RWPE2 (cell line): ENCODE measurements at places on chromosomes 2 and 18.

- no peak for DNase-seq
These were observed 2.0 kb downstream of the IHH start for GRCh38 chr2:219058541-219059374.

DNA sequence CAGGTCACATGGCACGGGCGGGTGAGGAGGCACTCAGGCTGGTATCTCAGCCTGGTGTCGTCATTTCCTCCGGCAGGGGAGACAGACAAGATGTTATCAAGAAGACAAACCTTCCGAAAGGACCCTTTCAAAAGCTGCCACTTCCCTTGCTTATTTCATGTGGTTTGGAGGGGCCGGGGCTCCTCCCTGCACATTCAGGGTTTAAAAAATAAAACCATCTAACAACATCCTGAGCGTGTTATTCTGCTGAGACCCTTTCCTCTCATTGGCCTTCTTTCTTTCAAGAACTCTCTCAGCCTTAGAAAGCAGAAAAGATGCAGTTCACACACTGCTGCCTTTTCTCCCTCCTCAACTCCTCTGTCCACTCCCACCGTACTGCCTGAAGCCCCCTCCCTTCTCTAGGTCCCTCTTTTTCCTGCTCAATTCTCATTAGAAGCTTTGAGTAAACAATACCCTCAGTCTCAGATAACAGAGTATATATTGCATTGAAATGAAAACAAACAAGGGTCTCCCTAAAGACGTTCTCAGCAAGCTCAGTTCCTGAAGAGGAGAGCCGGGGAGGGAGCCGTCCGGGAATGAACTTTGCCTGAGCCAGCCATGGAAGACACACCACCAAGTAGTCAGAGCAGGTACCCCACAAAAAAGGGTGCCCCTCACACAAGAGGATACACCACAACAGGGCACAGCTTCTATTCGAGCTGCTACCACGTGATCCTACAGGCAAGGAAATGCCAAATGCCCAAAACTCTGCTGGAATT lies 9.7 kb downstream of the SMAD7 start:
- no peak for DNase-seq

- no peak for DNase-seq
These were observed 115.2 kb upstream of the FOSL2 start for GRCh38 chr2:28277466-28277865.

DNA sequence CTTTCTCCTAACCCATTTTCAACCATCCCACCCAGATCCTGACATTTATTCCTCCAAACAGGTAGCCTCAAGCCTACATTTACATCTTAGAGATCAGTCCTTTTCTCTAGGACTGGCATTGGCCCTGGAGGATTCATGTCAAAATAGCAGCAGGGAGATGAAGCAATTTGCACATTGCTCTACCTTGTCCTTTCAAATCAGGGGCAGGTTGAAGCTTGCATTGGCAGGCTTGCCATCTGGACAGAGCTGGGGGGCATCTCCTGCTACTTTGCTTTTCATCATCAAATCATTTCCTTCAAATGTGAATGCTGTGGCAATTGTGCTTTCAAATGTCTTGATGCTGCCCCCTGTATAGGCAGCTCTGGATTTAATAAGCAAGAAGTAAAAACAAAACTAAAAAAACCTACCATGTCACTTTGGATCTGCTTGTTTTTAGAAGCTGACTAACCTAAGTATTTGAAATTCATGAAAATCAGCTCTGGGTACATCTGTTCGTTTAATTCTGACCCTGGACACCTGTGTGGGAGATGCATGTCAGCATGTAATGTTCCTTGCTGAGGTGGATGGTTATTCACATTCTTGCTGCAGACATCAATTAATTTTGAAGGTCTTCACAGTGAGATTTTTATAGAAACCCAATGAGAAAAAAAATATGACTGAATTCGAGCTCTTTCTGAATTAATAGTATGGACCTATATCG lies 47.9 kb downstream of the KIF5C start:
- no peak for DNase-seq

GRCh38 chr2:65279756-65280155 lies 52.1 kb downstream of the ACTR2 start:
- DNase-seq = no peak

DNA sequence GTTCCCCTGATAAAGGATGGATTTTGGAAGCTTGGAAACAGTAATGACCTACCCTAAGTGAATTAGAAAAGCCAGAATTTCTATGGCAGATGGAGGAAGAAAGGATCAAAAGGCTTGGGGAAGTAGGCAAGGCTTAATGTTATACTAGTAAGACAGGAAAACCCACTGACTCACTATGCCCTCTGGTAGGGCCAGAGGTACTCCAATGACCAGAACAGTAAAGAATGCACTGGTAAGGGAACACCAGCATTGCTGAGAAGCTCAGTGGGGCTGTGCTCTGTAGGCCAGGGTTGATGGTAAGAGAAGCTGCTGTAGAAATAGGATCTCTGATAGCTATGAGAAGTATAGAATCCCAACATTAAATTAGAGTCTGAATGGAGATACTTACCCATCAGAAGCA lies 126.4 kb downstream of the GFPT1 start:
- DNase-seq = no peak

DNA sequence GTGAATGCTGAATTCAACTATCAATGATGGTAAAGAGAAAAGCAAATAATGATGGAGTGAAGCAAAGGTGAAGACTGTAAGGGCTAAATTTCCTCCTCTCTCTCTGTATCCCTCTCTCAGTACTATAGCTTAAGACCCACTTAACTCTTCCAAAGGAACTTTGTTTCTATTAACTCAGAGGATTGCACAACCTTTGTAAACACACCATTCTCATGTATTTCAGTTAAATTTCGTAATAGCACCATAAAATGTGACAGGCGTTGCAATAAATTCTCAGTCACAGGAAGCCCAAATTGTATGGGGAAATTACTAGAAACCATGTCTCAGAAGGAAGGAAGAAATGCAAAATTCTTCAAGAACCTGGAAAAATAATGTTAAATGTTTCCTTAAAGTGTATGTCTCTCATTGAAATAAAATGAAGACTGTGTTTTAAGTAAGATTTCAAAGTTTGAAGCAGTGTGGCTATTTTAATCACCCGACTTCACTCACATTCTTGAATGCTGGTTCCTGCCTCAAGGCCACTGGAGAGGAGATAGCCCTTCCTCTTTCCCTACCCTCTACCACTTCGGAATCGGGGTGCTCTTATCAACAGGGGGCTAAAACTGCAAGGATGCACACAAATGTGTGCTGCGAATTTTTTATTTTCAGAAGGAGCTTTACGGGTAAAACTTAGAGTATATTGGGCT lies 112.1 kb downstream of the FTCDNL1 start:
- DNase-seq = no peak

DNA sequence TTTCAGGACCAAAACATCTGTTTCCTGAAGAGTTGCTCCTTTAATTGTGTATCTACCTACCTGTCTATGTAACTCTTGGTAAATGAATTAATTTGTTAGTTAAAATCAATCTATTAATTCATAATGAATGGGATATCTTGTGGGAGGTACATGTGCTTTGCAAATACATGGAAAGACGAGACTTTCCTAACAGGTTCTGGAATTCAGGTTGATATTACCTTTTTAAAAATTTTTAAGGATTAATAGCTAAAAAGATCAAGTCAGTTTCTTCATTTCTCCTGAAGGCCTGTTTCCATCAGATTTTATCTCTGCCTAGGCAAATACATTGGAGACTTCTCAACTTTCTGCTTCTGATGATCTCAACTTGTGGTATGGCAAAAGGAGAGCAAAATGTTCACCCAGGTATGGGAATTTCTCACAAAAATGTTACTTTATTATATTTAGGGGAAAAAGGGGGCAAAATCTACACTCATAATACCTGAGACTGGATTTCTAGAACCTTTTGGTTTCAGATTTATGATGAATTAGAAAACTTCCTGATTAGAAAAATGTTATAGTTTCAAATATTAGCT lies 7.4 kb downstream of the TFPI start:
- no peak for DNase-seq

DNA sequence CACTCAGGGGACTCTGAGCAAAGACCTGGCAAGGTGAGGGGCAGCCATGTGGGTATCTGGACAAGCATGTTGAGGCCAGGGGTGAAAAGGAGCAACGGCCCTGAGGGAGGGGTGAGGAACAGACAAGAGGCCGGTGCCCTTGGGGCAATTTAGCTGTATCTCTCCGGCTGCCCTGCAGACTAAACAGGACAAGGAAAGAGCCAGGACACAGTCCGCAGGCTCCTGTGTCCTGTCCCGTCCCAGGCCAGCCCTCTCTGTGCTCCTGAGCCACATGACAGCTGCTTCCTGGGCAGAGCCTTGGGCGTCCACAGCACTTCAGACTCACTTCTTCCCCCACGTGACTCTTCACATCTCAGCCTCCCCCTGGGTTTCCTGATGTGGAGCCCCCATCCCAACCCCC lies 206.1 kb downstream of the KLHL29 start:
- no peak for DNase-seq

GRCh38 chr18:41128545-41128944 lies 826.5 kb upstream of the PIK3C3 start:
- DNase-seq = no peak

GRCh38 chr2:25920786-25921415 lies 42.6 kb upstream of the ASXL2 start:
- no peak for DNase-seq

- no peak for DNase-seq
These were observed 157.3 kb downstream of the CTNNA2 start for GRCh38 chr2:79670198-79670597.

DNA sequence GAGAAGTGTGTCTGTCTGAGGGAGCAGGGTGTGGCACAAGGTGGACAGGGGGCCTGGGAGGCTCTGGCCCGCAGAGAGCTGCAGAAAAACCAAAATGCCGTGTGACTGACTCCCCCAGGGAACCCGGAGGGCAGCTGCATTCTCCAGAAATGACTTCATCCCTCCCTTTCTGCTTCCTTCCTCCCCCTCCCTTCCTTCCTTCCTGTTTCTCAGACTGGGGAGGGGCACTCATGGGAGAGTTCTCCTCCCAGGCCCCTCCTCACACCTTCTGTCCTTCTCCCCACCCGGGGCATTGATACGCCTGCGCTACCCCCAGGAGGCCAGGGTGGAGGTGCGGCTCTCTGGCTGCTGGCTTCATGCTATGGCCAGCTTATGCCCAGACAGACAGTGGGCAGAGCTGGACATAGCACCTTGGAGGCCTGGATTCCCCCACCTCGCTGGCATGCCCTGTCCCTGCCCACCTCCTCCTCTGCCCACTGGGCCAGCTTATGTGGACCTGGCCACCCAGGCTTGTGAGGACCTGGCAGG lies 8.2 kb upstream of the GPR17 start:
- DNase-seq = no peak

GRCh38 chr2:221097949-221098348 lies 474.2 kb downstream of the EPHA4 start:
- DNase-seq = no peak

DNA sequence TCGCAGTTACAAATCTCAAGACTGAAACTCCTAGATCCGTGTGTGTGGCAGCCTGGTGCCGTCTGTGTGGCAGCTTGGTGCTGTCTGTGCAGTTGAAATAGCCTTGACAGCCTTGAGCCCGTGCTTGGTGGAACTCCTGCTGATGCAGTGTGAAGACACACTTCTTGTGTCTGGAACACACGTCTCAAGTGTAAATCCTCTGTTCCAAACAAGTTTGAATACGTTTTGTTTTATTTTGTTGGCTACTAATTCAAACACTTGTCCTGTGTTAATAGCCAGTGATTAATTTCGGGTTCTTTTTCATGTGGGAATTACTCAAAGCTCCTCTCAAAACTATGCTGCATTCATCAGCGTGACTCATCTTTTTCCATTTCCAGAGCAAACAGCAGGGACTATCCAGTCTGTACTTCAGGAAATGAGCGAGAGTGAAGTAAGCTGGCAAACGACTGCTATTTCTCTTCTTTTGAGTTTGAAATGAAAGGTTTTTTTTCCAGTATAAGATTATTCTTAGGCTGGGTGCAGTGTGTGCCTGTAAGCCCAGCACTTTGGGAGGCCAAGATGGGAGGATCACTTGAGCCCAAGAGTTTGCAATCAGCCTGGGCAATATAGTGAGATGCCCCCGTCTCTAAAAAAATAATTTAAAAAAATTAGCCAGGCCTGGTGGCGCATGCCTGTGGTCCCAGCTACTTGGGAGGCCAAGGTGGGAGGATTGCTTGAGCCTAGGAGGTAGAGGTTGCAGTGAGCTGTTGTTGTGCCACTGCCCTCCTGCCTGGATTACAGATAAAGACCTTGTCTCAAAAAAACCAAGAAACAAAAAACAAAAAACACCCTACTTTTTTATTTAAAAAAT lies 152.9 kb downstream of the SPP2 start:
- DNase-seq = no peak

GRCh38 chr2:113965644-113966043 lies 75.8 kb downstream of the ACTR3 start:
- DNase-seq = no peak

GRCh38 chr2:9830685-9831410 lies 12.4 kb upstream of the TAF1B start:
- no peak for DNase-seq

DNA sequence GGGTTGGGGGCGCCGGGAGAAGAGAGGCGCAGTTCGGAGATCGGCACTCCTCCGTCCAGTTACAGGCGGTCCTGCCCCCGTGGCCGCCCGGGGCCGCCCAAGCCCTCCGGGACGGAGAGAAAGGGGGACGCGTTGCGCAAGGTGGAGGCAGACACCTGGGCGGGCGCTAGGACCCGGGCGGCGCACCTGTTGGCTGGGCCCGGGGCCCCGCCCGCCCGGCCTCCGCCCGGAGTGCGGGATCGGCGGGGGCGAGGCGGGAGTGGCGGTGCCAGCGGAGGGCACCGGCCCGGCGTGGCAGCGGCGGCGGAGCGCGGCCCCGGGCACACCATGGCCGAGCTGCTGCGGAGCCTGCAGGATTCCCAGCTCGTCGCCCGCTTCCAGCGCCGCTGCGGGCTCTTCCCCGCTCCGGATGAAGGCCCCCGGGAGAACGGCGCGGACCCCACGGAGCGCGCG lies at the start of gene SGPP2:
SGPP2 (plus strand) TSS at position 268 of the 453 bp plus-strand sequence; CDS start at position 328, 60 bp downstream.
- DNase-seq = no peak

GRCh38 chr2:132671151-132671835 lies 1.3 kb upstream of the LYPD1 start:
- no peak for DNase-seq

DNA sequence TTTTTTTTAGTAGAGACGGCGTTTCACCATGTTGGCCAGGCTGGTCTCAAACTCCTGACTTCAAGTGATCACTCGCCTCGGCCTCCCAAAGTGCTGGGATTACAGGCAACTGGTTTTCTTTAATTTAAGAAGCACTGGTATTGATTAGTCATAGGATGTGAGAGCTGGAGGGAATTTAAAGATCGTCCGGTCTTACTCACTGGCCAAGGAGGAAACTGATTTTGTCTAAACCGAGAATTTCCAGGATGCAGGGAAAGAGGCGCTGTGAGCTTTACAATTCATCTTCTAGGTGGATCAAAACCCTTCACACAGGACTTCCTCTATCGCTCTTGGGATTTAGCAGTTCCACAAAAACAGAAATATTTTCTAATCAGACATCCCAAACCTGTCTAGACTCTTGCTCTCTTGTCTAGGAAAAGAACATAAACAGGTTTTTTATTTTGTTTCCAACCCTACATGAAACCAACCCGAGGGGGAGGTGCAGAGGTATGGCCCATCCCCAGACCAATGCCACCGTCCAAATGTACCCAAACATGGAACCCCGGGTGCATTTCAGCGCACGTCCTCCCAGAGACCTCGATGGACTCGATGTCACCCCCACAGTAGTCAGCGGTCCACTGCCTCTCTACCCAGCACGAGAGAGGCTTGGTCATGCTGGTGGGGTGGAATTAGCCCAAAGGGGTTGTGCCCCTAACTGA lies 12.5 kb upstream of the TUBB6 start:
- DNase-seq = no peak

GRCh38 chr18:46243673-46244072 lies 139.5 kb downstream of the HAUS1 start:
- no peak for DNase-seq
